Osteoblast (primary cell): ENCODE measurements at places on chromosomes 3 and 15. TPM values are rescaled to one million over a fixed set of nuclear protein-coding genes. Genes with fewer than 3 reads are reported as not detected.

ISG20 gene
- 2.1 and 3.3 TPM in 2 replicates for total RNA-seq

GRCh38 chr15:66816201-66816600, 114.2 kb downstream of the SMAD6 start:
- DNase-seq, result no peak

- DNase-seq, result peak; percentile 45
These were observed 64.2 kb downstream of the TBC1D5 start for GRCh38 chr3:17678116-17678741.

- no peak for DNase-seq
These were observed 247.6 kb upstream of the C2CD4B start for GRCh38 chr15:62412686-62413085.
